ENCODE measurements at places on chromosomes 12 and 14.

DNA sequence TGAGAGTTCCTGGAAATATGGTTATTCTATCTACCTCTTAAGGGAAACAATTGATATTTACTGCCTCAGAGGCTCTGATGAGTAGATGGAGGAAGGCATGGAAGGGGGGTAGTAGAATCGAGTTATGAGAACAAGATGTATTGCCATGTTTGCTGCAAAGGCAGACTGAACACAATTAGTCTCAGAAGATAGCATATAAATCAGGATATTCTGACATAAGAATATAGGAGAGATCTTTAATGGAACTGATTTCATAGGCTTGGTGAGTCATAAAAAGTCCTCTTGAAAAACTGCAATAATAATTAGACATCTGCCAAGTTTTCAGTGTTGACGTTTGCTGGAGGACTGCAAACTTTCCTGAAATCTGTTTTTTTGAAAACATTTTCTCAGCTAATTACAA lies 636.1 kb downstream of the TMTC2 start:
- no peak for DNase-seq

DNA sequence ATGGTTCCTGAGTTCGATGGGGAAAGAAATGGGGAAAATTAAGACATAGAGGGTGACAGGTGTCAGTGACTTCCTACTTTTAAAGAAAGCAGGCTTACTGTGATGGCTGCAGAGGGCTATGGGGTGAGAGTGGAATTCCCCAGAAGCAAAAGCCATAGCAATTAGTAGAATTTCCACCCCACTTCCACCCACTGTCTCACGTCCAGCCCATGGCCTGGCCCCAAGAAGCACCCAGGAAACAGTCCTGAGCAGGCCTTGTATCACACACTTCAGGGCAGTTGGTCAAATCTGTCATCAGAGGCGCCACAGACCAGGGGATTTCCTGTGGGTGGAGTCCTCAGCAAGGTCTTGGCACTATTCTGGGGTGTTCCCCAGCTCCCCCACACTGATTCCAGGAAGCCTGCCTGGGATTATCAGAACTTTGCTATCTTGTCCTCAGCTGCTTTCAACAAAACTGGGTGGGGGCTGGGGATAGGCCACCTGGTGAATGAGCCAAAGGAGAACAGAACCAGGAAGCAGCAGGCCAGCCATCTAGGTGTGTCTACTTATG lies 120.1 kb upstream of the CCND2 start:
- DNase-seq: peak; percentile 51

GRCh38 chr14:72420749-72421474 lies 473.0 kb downstream of the DPF3 start:
- DNase-seq: peak; percentile 48

DNA sequence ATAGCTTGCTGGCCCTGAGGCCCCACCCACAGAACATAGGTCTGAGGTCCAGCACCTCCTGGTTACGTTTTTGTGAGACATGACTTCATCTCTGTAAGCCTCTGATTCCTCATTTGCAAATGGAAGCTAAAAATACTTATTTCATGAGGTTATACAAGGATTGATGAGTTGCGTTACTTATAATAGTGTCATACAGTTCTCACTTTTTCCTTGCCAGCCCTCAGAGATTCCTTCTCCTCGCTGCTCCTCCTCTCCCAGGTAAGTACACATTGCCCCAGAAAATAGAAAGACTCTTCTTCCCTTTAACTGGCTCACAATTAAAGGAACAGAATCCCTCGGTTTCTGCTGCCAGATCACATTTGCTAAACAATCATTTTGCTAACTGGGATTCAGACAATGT lies 739.2 kb downstream of the VRK1 start:
- DNase-seq: no peak

GRCh38 chr14:100589071-100589759 lies 2.0 kb upstream of the BEGAIN start:
- no peak for DNase-seq

GRCh38 chr12:48078901-48079300 lies 27.0 kb downstream of the SENP1 start:
- DNase-seq: no peak

DNA sequence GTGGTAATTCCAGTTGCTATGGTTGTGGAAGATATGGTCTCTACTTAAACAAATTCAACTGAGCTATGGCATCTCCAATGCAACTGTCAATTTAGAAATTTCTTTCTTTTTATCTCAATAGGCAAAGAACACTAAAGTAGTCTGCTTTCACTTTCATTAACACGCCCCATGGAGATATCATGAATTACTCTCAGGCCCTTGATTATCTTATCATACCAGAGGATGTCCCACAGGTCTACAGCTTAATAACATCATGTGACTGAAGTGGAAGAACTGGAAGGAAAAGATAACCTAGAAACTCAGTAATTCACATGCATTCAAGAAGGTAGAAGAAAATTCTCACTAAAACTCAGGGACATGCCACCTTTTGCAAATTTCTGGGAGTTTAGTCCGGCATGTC lies 114.3 kb downstream of the FLRT2 start:
- no peak for DNase-seq

GRCh38 chr12:73892201-73892600 lies 645.4 kb upstream of the ATXN7L3B start:
- no peak for DNase-seq

GRCh38 chr12:54166567-54167499 lies 22.0 kb downstream of the SMUG1 start:
- DNase-seq: no peak

GRCh38 chr12:52082026-52082668 lies 2.6 kb downstream of the SMIM41 start:
- no peak for DNase-seq

DNA sequence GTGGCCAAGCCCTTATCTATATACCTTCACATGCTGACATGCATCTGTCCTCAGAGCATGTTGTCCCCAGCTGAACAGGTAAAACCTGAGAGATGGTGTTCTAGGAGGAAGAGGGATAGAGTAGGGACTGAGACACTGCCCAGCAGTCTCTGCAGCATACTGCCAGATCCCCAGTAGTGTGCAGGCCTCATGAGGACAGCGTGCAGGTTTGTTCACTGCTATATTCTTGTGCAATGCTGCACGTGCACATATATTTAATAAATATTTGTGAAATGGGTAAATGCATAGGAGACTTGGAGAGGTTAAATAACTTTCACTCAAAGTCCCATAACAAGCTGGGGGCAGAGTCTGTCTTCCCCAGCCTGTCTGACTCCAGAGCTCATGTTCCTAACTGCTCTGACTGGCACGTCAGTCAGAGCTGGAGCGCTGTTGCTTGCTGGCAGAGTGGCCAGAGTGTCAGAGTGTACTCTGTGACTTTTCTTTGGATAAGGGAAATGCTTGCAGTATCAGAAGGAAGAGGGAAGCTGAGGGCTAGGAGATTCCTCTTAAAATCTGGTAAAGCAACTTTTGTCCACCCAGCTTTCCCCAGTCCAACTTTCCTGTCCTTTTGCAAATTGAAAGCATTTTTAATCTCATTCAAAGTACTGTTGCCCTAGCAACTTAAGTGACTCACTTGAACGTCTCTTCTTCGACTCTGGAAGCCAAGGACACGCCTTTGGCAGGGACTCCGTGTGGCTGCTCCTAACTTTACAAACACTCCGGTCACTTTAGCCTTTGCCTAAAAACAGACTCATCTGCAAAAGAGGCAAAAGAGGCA lies 14.9 kb upstream of the POLR3B start:
- no peak for DNase-seq

DNA sequence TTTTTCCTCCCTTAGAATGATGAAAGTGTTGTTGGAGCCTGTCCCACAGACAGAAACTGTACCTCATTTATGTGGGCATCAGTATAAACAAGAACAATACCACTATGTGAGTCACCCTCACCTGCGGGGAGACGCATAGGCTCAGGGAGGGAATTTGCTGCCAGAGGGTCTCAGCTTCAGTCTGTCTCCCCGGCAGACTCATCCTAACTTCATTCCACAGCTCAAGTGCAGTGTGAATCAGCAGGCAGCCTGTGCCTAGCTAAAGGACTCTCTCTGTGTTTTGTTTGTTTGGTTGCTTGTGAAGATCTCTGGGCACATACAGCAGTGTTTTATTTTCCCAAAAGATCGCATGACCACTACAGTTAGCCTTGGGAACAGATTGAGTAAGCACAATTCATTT lies 98.9 kb downstream of the PRKCH start:
- DNase-seq: no peak

DNA sequence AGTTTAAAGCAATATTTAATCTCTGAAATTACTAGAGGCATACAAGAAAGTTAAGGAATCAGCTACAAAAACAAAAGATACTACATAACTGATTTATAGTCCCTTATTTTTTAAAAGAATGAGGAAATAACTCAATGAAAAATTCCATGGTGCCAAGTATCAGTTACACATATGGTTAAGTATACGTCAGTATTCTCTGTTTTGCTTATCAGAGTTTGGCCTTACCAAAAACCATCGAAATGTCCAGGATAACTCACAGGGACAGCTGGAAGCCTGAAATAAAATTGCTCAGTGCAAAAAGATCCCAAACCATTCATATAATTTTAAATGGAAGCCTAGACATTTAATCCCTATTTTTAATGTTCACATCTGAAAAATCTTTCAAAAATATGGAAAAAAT lies 3.6 kb downstream of the CFL2 start:
- no peak for DNase-seq

DNA sequence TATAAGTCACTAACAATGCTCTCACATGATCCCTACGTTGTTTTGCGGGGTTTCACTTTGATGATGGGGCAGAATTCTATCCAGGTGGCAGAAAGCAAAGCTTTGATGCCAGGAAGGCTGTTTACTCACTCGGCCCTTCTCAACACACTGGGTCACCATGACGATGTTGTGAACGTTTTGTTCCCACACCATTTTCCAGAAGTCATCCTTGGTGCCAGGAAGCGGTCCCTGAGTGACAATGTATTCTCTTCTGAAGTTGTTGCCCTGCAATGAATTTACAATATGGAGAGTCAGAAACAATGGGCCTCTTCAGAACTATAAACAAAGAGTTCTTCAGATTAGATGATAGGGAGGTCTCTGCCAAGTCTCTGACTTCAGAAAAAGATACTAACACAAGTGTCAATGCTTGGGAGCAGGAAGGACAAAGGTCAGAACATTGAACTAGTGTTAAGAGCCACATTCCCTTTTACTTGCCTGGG lies 101.3 kb downstream of the PTPRB start:
- no peak for DNase-seq

GRCh38 chr14:70601162-70601561 lies 707 bp upstream of the MED6 start:
- DNase-seq: no peak

- DNase-seq: no peak
These were observed 84.6 kb upstream of the MAX start for GRCh38 chr14:65186951-65187350.

DNA sequence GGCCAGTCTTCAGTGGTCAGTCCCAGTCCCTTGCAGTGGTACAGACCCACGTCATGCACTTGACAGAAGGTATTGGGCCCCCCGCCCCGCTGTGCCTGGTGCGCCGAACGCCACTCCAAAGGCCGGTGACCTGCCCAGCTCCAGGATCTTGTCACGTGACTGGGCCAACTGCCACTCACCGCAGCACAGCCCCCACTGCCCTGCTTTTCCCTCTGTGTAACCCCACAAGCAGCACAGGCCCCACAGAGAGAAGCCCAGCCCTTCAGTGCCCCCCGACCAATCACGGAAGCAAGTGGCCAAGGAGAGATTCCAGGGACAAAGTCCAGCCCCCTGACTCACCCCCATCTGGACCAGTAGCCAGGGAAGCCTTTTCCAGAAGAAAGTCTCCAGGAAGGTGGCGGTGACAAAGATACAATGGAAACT lies 498 bp downstream of the GPR132 start:
- DNase-seq: no peak

DNA sequence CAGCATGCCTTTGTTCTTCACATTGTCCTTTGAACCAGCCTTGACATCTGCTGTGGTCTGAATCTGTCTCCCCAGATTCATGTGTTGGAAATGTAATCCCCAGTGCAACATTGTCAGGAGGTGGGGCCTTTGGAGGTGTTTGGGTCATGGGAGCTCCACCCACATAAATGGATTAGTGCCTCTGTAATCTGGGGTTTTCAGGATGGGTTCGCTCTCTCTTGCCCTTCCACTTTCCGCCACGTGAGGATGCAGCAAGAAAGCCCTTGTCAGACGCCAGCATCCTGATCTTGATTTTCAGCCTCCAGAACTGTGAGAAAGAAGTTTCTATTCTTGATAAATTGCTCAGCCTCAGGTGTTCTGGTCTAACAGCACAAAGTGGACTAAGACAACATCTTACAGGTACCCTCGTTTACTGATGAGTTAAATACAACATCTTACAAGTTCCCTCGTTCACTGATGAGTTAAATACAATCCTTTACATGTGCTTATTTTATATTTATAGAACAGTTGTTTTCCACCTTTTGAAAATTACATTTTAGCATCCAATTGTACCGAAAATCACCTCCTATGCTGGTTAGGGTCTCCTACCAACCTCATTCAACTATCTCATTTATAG lies 54.4 kb upstream of the RIMBP2 start:
- DNase-seq: no peak

DNA sequence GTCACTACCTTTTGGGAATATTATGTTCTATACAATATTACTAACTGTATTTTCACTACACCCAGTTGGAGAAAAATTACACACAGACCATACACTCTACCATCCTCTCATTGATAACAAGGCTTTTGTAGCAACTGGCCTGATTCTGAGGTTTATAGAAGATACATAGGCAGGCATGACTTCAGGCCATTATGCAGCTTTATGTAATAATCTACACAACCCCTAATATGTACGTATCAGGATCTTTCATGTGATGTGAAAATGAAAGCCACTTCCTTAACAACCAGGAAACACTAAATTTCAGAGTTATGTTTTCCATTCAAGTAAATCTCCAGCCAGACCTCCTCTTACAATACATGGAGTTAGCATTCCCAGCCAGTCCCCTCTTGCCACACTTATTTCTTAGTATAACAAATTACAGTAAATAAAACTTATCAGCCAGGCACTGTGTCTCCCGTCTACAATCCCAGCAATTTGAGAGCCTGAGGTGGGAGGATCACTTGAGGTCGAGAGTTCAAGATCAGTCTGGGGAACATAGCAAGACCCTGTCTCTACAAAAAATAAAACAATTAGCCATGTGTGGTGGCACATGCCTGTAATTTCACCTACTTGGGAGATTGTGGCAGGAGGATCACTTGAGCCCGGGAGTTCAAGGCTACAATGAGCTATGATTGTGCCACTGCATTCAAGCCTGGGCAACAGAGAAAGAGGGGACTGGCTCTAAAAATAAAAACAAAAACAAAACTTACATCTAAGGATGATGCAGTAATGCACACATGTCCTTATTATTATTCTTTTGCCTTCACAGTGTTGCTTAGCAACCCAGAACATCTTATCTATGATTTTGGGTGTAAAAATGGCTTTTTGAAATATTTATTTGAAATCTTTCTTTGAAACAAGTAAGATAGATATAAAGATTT lies 10.4 kb upstream of the OSBPL8 start:
- no peak for DNase-seq

GRCh38 chr12:65867394-65867793 lies 43.1 kb downstream of the HMGA2 start:
- DNase-seq: no peak

Measured in stimulated activated CD4-positive, alpha-beta T cell treated with anti-CD3 and anti-CD28 coated beads, Interleukin-4, amount 100 ng/mL, for 4 hours (primary cell).